NCI-H1930 (cell line): ENCODE measurements at places on chromosomes 3 and 15.

DNA sequence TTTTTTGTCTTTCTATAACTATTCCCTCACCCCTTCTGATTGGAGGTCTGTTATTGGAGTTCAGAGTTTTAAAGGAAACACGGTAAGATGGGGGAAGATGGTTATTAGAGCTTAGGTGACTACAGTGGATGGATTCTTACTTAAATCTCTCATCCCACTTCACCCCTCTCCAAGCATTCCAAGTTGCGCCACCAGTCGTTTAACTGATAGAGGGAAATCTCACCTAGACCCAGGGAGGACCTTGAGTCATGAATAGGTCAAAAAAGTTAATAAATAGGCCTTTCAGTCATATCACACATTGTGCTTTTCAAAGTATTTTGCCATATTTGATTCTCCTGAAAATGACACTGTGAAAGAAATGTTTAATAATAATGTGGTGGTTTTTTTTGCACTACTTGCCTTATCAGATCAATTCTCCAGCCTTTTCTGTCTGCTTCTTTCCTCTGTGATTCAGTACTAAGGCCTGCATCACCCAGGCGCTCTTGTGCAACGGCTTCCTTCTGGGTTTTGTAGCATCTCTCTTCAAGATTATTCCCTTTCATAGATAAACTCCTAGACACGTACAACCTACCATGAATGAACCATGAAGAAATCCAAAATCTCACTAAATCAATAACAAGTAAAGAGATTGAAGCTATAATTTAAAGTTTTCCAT lies 100.4 kb upstream of the TGFBR2 start:
- DNase-seq = no peak

GRCh38 chr15:91258415-91258759 lies 158.3 kb downstream of the SV2B start:
- DNase-seq = no peak

DNA sequence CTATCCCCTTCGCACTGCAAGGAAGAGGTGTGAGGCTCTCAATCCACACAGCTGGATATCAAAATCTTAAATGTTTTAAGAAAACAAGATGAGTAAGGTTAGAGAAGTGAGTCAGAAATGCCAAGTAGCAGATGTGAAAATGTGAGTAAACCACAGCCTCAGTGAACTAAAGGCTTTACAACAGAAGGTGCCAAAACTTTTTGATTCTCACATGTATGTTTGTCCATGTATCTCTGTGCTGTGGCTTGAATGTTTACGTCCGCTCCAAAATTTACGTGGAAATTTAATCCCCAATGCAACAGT lies 126.8 kb upstream of the PFN2 start:
- DNase-seq = no peak

GRCh38 chr15:90703455-90703854 lies 13.7 kb upstream of the BLM start:
- DNase-seq = no peak

DNA sequence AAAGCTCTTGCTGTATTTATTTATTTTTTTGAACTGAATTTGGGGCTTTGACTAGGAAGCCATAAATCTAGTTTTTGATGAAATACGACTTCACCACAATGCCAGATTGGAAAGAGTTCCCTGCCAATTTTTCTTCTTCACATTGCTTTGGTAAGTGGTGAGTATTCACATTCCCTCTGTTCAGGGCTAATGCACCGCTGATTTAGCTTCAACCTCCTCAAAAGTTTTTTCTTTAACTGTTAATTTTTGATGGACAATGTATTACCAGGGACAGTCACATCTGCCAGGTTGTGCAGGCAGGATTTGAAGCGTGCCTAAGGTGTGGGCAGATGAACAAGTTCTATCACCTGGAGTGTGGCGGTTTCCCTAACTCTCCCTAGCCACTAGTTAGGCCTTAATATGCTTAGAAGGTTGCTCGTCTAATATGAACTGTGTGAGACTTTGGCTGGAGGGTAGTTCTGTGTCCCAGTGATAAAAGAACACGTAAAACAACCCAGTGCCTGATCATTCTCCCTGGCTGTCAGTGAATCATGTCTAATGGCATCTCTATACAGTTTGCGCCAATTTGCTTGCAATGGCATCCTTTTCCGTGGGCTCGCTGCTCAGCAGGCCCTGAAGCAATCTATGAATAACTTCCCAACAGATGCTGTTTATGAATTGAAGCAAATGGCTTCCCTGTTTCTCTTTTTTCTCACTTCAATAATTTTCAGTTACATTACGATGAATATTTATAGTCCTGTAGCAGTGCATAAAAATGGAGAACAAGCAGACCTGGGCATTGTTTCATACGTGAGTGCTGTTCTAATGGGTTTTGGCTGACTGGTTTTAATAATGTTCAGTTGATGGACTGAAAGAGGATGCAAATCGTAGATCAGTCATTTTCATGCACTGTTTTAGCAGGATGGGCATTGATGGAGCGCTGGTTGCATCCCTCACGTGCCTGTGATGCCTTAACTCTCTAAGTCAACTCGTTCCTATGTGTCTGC lies 243.2 kb upstream of the SUCLG2 start:
- DNase-seq = no peak

DNA sequence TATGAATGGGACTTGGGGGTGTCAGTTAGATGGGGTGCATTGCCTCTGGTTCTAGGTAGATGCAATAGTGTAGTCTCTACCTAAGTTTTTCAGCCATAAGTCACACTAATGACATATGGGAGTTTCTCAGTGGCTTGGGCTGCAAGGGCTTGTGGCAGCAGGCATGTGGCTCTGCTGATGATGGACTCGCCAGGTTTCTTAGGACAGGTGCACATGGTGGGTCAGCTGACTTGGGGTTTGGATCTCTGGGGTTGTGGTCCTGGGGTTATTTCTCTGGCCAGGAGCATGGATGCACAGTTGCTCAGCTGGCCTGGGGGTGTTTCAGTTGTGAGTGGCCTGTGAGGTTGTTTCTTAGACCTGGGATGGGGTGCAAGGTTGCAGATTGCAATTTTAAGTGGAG lies 120.0 kb upstream of the DCBLD2 start:
- no peak for DNase-seq

- DNase-seq = no peak
Observed at GRCh38 chr3:4880850-4881249, 98.4 kb upstream of the BHLHE40 start.
